NCI-H82 (cell line): ENCODE measurements at places on chromosomes 5 and 9.

GRCh38 chr5:59829386-59829785 lies 64.1 kb downstream of the PDE4D start:
- no peak for DNase-seq

DNA sequence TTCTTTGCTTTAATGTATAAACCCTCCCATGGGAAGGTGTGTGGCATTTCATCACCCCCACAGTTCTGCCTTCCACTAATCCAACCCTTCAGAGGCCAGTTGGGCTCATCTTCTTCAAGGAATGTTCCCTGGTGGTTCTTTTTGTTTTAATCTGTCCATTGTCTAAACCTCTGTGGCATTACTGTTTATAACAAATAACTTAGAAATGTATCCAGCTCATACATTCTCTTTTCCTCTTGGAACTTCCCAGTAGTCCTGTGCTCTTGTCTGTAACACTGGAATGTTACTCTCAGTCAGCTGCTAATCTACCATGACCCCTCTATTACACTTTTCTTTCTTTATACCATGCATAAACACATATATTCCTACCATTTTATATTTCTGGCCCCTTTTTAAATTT lies 213.5 kb upstream of the TARS1 start:
- no peak for DNase-seq

DNA sequence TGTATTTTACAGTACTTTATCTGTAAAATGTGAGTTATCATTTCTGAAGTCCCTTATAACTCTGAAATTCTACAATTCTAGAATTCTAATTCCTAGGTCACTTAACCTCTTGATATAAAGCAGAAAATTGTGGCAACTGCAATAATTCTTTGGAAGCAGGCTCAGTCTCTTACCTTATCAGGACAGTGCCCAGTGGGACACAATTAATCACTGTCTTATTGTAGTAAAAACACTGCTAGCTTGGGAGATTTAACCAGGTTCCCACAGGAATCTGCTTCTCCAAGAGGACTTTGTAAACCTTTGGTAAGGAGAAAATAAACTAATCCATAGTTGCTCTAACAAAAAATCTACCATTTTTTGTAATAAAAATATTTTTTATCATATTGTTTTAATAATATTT lies 18.3 kb upstream of the SPATA9 start:
- no peak for DNase-seq

DNA sequence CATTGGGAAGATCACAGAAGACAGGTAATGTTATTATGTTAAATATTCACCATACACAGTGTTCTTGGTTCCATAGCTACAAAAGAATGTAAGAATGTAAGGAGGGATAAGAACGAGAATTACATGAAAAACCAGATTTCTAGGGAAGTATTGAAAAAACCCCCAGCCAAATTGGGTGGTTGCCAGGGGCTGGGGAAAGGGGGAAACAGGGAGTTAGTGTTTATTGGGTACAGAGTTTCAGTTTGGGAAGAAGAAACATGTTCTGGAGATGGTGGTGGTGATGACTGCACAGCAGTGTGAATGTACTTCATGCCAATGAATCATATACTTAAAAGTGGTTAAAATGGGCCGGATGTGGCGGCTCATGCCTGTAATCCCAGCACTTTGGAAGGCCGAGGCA lies 40.3 kb downstream of the GLRX start:
- no peak for DNase-seq

DNA sequence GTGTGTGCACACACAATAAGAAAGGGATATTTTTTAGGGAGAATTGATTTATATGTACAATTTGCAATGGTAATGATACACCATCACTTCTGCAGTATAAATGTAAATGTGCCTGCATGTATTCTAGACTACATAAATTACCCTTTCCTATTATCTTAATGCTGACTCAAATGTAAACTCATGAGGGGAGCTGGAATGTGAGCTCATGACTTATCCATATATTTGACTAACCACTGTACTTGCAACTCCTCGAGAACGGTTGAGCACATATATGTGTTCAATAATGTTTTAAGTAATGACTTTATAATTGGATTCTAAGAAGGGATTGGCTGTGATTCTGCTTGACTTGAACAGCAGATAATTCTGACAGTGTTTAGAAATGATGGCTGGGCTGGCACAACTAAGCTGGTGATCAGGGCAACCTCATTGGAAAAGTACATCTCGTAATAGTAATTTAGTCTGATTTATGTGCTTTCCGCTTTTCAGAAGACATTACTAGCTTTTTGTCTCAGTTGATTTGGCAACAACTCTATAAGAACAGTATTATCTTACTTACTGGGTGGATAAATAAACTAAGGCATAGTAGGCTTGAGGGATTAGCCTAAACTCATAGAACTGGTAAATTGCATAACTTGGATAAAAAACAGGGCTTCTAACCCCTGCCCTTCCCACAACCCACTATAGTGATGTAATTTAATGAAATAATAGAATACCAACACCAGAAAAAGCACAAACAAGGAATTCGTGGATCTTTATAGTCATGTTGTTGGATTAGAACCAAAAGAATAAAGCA lies 130.2 kb upstream of the SPEF2 start:
- peak; percentile 34 for DNase-seq

GRCh38 chr9:116913536-116913935 lies 226.4 kb downstream of the TRIM32 start:
- no peak for DNase-seq

- DNase-seq = peak; percentile 77
Measured at GRCh38 chr9:105173306-105173705, 71.1 kb upstream of the SLC44A1 start.

GRCh38 chr9:93540305-93540704 lies 36.1 kb upstream of the PHF2 start:
- no peak for DNase-seq

GRCh38 chr9:119963798-119964372 lies 594.6 kb upstream of the BRINP1 start:
- DNase-seq = peak; percentile 2

GRCh38 chr5:140603734-140604133 lies 29.2 kb downstream of the CD14 start:
- DNase-seq = no peak
